ENCODE measurements at places on chromosomes 3 and 15.
A peak's percentile ranks its signal among the peaks of the same experiment; 100 is the strongest.

GRCh38 chr15:63628123-63628822 lies 31.1 kb downstream of the FBXL22 start:
- DNase-seq = no peak

DNA sequence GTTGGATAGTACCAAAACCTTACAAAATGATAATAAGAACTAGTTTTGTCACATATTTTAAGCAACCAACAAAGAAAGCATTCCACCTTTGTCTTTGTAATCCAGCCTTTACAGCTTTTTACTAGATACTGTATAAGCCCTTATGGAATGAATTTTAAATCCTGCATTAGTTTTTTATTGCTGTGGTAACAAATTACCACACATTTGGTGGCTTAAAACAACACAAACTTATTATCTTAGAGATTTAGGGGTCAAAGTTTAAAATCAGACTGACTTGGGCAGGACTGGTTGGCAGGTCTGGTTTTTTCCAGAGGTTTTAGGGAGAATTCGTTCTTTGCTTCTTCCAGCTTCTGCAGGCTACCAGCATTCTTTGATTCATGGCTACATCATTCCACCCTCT lies 108.5 kb upstream of the NLGN1 start:
- no peak for DNase-seq

GRCh38 chr3:2659896-2660295 lies 450.3 kb downstream of the IL5RA start:
- no peak for DNase-seq

GRCh38 chr3:20558161-20558560 lies 372.2 kb upstream of the SGO1 start:
- no peak for DNase-seq

DNA sequence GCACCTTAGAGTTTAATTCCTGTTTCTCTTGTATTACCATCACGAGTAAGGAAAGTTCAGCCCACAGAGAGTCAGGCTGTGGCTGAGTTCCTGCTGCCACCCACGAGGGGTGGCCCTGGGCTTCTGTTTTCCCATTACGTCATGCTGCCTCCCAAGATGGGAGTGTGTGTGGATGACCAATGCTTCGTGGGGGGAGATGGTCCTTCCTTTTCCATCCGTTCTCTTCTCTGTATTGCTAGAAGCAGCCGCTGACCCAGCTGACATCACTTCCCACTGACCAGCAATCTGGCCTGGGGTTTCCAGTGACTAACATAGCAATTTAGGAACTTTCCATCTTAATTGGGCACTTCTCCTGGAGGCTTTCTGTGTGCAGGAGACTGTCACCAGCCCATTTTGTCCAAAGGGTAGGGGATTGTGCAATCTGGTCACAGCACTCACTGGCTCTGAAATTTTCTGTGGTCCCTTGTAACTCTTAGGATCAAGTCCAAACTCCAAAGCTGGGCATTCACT lies 9.3 kb downstream of the IRAK2 start:
- no peak for DNase-seq

DNA sequence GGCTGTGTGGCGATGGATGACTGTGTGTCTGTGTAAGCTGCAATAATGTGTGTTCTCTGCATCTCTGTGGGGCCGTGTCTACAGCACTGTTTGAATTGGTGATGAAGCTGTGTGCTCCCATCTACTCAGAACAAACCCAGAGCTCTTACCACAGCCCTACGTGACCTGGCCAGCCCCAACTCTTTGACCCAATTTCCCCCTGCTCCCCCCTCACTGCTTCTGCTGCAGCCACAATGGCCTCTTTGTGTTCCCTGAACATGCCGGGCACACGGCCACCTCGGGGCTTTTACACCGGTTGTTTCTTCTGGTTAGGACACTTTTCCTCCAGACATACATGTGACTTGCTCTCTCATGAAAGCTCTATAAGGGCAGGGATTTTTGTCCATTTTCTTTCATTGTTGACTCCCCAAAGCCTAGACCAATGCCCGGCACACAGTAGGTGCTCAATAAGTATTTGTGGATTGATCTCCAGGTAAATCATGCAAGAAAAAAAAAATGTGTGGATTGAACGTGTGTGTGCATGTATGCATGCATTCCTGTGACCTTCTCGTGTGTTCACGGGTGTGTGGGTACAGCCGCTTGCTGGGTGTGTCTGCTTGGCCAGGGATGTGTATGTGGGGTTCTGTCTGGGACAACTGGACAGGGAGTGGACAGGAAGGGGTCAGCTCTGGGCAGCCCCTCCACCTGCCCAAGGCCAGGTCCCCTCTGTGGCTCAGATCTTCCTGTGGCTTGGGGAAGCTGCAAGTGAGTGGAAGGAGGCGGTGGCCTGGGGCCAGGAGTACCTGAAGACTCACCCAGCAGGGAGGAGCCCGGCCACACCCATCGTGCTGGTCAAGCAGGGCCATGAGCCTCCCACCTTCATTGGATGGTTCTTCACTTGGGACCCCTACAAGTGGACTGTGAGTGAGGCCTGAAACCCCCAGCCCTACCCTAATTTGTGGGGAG lies 14.8 kb downstream of the VILL start:
- DNase-seq = no peak

GRCh38 chr3:46127503-46127902 lies 80.6 kb downstream of the CCR1 start:
- no peak for DNase-seq

- DNase-seq = no peak
Measured at GRCh38 chr3:143924522-143925285, 46.9 kb upstream of the DIPK2A start.

GRCh38 chr15:45386420-45386819 lies 8.1 kb upstream of the GATM start:
- DNase-seq = no peak

- DNase-seq = no peak
Measured at GRCh38 chr3:116443191-116443661, 2.1 kb downstream of the LSAMP start.

- no peak for DNase-seq
Measured at GRCh38 chr3:61869371-61869770, 308.0 kb downstream of the PTPRG start.

- no peak for DNase-seq
Measured at GRCh38 chr15:75064846-75065245, 41.5 kb downstream of the PPCDC start.

- DNase-seq = no peak
Measured at GRCh38 chr3:34238407-34238806, 440.0 kb downstream of the PDCD6IP start.

- DNase-seq = peak; percentile 30
Measured at GRCh38 chr3:159765860-159766294, 222.8 kb upstream of the IL12A start.

DNA sequence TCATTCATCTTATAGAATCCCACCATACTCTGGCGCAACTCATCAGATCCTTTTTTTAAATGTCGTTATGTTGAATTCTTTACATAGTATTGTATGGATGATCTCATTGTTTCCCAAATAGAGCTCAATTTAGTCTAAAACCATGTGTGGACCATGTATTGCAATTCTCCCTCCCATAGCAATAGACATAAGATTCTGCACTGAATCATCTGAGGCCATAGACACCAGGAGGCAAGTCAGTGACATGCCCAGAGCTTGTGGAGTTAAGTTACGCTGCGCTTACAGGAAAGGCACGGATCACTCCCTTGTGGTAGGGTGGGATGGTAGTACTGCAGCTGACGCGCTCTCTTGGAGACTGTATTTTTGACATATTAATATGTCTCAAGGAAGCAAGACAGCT lies 211.0 kb downstream of the GABRB3 start:
- DNase-seq = no peak

DNA sequence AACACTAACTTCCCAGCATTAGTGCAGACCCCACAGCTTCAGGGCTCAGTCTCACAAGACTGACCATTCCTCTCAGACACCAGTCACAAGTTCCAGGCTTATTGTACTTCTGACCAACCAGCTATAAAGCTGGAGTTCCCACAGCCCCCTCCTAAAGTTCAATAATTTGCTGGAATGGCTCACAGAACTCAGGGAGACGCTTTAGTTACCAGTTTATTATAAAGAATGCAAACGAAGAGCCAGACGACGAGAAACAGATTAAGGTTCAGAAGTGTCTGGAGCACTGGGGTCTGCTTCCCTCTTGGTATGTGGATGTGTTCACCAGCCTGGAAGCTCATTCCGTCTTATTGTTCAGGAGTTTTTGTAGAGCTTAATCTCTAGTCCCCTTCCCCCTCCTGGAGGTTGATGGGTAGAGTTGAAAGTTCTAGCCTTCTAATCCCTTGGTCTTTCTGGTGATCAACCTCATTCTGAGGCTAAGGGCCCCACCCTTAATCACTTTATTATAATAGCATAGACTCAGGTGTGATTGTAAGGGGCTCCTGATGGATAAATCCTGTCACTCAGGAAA lies 4.8 kb upstream of the CSRNP1 start:
- DNase-seq = no peak

GRCh38 chr3:156145866-156146265 lies 25.5 kb downstream of the KCNAB1 start:
- no peak for DNase-seq

DNA sequence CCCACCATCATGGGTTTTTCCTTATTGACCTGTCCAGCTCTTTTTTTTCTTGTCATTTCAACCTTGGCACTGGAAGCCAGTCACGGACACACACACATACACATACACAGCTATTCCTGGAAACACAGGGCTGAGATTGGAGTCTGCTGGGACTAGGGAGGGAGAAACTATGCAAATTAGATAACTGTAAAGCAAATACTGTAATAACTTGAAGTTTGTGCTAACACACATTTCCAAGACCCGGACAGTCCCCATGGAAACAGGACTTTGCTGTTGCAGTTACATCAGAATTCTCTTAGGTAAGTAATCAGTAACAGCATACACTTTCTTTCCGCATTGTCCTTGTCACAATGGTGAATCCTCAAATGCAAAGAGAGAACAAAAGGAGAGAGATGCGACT lies 304.4 kb downstream of the KBTBD8 start:
- no peak for DNase-seq

DNA sequence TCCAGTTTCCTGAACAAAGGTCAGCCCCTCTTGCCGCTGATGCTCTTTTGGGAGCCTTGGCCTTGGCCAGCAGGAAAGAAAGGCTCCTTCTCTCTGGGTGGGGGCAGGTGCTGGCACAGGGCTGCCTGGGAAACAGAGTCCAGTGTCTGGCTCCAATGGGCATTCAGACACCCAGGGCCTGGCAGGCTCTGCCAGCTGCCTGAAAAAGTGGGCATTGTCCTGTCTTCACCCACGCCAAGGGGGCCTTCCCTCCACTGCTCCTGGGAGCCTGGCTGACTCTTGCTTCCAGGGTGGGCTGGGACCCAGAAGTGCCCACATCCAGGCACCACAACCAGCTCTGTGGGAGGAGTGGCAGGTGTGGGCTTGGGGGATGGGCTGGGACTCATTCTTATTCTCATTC lies 62.7 kb downstream of the RHCG start:
- no peak for DNase-seq

GRCh38 chr3:41450416-41451231 lies 251.3 kb downstream of the CTNNB1 start:
- peak; percentile 12 for DNase-seq

- no peak for DNase-seq
Measured at GRCh38 chr3:106711650-106712049, 665.6 kb upstream of the CCDC54 start.

DNA sequence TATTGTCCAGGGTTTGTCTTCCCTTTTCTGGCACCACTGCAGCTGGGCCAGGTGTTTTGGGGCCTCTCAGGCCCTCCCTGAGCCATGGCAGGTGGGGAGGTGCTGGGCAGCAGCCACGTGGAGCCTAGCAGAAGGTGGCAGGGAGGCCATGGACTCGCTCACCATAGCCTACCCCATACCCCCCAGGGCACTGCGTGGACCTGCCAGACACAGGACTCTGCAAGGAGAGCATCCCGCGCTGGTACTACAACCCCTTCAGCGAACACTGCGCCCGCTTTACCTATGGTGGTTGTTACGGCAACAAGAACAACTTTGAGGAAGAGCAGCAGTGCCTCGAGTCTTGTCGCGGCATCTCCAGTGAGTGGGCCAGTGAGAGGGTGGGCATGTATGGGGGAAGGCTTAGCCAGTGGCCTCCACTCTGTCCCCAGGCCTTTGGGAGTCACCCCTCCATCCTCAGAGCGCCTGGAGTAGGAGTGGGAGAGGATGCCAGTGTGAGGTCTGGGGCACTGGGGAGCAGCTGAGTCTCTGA lies 11.9 kb downstream of the SPINT1 start:
- no peak for DNase-seq

DNA sequence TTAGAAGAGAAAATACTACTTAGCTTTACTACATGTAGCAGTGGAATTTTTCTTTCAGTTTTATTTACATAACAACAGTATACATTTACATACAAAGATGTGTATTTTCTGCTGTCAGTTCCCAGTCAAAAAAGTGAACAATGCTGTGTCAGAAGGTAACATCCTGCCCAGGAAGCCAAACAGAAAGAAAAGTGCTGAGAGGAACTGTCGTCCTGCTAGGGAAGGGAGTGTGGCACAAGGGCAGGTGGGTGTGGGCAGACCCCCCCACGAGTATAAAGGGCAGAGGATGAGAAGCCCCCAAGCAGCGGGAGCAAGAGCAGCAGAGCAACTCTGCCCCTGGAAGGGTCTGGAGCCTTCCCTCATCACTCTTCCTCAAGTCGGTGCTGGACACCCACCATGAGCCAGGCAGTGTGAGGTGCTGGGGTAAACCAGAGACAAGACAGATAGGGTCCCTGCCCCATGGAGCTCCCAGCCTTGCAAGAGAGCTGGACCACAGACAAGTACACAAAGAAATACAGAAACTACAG lies 39.7 kb downstream of the TBC1D2B start:
- DNase-seq = no peak

- peak; percentile 95 for DNase-seq
Measured at GRCh38 chr3:78906245-78906644, 861.6 kb downstream of the ROBO1 start.

DNA sequence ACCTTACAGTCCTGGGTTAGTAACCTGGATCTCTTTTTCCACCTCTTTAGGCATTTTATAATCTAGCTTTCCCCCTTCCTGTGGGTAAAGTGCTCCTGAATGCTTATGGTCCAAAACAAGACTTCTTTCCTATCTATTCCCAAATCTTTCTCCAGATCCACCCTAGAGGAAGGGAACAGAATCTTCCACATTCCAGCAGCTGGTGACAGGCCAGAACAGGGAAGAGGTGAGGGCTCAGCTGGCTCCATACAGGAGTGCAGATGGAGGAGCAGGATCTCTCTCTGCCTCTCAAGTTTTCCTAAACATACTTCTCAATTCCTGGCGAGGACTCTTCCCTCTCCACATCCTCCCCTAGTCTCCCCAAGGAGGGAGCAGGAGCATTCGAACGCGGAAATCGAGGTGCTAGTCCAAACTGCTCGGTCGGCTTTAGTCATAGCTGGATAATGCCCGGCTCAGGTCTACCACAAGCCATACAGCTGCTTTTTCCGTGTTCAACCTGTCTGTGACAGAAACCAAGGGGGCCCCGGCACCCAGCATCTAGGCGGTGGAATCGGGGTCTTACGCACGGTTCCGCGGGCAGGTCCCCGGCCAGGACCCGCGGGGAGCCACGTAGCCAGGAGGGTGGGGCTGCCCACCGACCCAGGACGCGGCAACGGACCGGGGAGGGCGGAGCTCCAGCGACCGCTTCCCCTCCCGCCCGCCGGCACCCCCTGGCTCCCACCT lies 4.0 kb downstream of the RASSF1 start:
- DNase-seq = no peak

All from SHP77 (cell line).